Cerebellum (tissue), 4 donors: ENCODE measurements at places on chromosomes 11 and 22. TPM values are rescaled to one million over a fixed set of nuclear protein-coding genes. Genes with fewer than 3 reads are reported as not detected.

- no peak for DNase-seq
These were observed 1.9 kb downstream of the TMEM45B start for GRCh38 chr11:129817534-129818051.

GRCh38 chr22:44024288-44024921 lies at the start of gene PARVB:
Gene PARVB (plus strand): TSS chr22:44024302. CDS start chr22:44024340, 38 bp downstream.
- peak; percentile 26 for DNase-seq

- DNase-seq, result no peak
These were observed 178.2 kb downstream of the GRIK4 start for GRCh38 chr11:120689596-120690275.

GRCh38 chr22:39317084-39317774 lies 2.2 kb downstream of the RPL3 start:
- DNase-seq, result no peak

GRCh38 chr11:109247071-109247470 lies 174.9 kb upstream of the C11orf87 start:
- DNase-seq, result no peak

- no peak for DNase-seq
These were observed 383.2 kb downstream of the METTL15 start for GRCh38 chr11:28491431-28491830.

GRCh38 chr22:21945453-21946261 lies 7.0 kb downstream of the PPM1F start:
- peak; percentile 36 for DNase-seq

- DNase-seq, result no peak
These were observed 57.0 kb upstream of the CD5 start for GRCh38 chr11:61045271-61045670.

DNA sequence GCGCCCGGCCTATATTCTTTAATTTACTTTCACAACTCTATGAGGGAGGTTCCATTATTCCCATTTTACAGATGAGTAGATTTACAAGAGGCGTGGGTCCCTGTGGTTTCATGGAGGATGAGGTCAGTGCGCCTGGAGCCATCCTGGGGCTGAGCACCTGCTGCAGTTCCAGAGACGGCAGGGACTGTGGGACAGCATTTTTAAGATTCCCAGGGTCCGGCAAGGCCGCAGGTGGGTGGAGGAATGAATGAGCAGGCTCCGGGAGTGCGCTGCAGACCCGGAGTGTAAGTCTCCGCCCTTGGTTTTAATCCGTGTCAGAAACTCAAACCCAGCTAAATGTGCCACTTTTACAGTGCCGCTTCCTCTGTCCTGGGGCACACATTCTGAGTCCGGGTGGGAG lies 4.1 kb upstream of the CHRM1 start:
- DNase-seq, result no peak

DNA sequence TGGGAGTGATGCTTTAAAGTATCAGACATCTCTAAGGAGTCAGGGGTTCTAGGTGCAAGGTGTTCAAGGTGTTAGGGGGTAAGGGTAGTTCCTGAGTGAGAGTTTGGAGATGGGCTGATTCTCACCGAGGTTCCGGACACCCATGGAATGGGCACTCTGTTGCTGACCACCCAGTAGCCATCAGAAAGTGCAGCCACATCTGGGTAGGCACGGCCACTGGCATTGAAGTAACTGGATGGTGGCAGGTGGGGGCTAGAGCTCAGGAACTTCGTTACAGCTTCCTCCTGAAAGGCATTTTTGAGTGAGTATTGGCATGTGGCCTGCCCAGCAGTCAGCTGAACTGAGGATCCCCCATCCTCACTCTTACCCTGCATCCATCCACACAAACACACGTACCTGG lies 3.0 kb upstream of the TAF10 start:
- no peak for DNase-seq

DNA sequence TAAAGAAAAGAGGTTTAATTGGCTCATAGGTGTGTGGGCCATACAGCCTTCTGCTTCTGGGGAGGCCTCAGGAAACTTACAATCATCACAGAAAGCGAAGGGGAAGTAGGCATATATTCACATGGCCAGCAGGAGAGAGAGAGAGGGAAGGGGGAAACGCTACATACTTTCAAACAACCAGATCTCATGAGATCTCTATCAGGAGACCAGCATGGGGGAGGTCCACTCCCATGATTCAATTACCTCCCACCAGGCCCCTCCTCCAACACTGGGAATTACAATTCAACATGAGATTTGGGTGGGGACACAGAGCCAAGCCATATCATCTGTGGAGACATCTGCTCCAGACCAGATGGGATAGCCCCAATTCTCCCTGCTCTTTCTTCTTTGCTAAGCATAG lies 866.0 kb downstream of the BRD1 start:
- DNase-seq, result no peak

C1QTNF4 gene
- total RNA-seq, result 17.7 TPM

ROBO3 gene
- total RNA-seq, result 30.1 TPM
